SJSA1 (cell line): ENCODE measurements at places on chromosomes 12 and 14. TPM values are rescaled to one million over a fixed set of nuclear protein-coding genes. Genes with fewer than 3 reads are reported as not detected.

GRCh38 chr12:77072833-77073495 lies 7.6 kb upstream of the E2F7 start:
- DNase-seq = no peak
- no peaks in the 10 kb centered on the region for H3K36me3 ChIP-seq
- no peak overlapping the region for H3K4me3 ChIP-seq
- no peaks in the 10 kb centered on the region for H3K27me3 ChIP-seq
- no peak overlapping the region for H3K27ac ChIP-seq

DNA sequence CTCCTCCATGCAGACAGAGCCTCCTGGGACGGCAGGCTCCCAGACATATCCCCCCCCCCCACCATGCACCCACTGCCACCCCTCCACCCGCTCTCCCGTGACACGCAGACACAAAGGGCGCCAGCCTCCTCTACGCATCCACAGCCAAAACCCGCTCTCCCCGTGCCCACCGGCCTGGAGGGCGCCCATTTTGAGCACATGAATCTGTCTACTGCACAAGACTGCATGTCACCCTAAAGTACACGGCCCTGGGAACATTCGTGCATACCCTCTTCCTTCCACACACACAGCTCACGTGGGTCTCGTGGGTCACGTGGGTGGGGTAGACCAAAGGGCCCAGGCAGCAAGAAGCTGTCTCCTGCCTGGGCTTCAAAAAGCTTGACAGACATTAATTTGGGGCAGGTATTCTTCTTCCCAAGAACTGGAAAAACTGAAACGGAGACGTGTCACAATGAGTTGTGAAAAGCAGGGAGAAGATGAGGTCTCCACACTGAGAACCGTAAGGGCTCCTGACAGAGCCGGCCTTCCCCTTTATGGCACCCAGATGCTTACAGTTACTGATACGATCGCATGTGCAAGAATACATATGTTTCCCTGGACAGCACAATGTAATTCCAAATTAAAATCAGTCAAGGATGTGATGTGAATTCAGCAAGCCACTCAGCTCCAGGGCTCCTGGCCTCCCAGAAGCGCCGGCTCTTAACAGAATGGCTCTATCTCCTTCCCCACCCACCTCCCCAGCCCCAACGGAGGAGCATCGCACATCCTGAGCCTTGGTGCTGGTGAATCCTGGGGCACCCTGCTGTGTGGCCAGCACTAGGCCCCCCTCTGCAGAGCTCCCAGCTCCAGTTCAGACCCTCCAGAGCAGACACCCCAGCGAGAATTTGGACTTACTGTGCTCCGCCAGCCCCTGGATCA lies 1.9 kb downstream of the TGFB3 start:
- H3K4me3 ChIP-seq = no peak overlapping the region
- no peaks in the 10 kb centered on the region for H3K36me3 ChIP-seq
- no peak overlapping the region for H3K27ac ChIP-seq
- peaks cover 7% of the 10 kb centered on the region for H3K4me1 ChIP-seq

DNA sequence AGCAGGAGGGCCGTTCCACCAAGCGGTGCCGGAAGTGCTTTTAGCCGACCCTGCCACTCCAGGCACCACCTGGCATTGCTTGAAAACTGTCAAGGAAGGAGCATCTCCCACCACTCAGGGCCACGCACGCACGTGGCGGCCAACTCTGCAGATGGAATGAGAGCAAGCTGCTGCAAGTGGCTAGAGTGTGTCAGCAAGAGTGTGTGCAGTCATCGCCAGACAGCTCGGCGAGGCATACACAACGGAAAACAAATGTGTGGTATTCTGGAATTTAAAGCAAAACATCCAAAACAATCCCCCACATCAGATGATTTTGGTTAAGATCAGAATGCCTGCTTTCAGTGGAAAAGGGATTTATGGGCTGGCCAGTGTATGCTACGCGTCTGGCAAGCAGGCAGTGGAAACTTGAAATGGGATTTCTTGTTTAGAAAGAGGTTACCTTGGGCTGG lies 11.2 kb downstream of the CD9 start:
- peak; percentile 88 for DNase-seq
- peaks cover 44% of the 10 kb centered on the region for H3K36me3 ChIP-seq
- H3K4me3 ChIP-seq = no peak overlapping the region
- H3K4me1 ChIP-seq = peaks cover 70% of the 10 kb centered on the region

GRCh38 chr12:2864198-2864597 lies 7.4 kb upstream of the TEX52 start:
- DNase-seq = no peak
- H3K27ac ChIP-seq = no peak overlapping the region
- no peak overlapping the region for H3K4me3 ChIP-seq
- H3K27me3 ChIP-seq = no peaks in the 10 kb centered on the region
- H3K36me3 ChIP-seq = peaks cover 97% of the 10 kb centered on the region

DNA sequence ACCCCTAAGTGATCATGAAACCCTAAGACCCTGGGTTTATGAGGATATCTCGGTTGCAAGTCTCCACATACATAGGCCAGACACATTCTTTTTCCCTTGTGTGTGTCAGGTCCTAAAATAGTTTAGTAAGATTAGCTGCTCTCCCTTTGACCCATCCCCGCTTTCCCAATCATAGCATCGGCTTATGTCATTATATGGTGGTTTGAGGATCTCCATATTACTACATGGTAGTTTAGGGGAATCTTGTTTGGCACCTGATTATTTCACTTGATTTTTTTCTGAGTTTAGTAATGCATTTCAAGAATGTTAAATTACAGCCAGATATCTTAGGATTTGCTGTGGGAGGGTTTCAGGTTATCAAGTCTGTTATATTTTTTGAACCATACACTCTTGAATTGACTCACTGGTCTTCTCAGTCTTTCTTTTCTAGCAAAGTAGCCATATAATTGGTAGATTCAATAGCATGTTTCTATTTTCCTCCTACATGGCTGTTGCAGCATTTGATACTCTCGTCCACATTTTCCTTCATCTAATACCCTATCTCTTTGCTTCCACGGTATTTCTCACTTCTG lies 68.3 kb upstream of the TRHDE start:
- DNase-seq = no peak
- no peak overlapping the region for H3K27ac ChIP-seq
- H3K36me3 ChIP-seq = no peaks in the 10 kb centered on the region
- H3K4me3 ChIP-seq = no peak overlapping the region
- no peaks in the 10 kb centered on the region for H3K27me3 ChIP-seq

DNA sequence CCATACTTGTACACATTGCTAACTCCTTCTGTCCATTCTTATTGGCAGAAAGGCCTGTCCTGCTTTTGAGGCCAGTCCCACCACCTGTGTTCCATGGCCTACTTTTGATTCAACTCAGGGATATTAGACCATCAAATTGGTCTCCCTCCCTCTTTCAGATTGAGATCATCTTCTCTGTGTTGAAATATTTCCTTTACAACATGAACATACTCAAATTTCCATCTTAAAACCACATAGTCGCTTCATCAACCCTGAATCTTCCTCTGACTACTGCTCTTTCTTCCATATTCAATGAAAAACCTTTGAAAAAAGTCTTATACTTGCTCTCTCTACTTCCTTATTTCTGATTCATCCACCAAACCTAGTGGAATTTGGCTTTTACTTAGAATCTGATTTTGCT lies 34.9 kb downstream of the TRMT5 start:
- no peak for DNase-seq
- no peak overlapping the region for H3K4me3 ChIP-seq
- H3K27me3 ChIP-seq = no peaks in the 10 kb centered on the region
- H3K4me1 ChIP-seq = peaks cover 4% of the 10 kb centered on the region; the same call in 1 of the 2 replicates

The GPR137C gene
- 2.8 and 4.1 TPM in 2 replicates for total RNA-seq

The HAL gene
- total RNA-seq = 0.18 and 0.34 TPM in 2 replicates

DNA sequence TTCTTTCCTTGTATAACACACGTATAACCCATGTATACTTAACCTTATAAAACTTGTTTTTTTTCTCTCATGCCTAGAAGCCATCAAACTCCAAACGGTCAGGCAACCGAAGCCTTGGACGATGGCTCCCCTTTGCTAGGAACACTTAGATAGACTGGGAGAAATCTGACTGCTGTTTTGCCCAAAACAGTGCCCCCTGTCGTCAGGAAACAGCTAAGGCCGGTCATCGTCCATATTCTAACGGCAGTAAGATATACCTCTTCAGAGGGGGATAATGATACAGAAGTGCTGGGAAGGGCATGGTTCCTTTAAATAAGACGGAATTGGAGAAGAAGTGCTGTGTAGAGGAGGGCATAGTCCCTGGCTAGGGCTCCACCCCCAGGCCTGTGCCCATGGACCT lies 130.5 kb downstream of the SLC41A2 start:
- no peaks in the 10 kb centered on the region for H3K4me1 ChIP-seq
- H3K27me3 ChIP-seq = 0 out of 2 replicates have a peak, but pooled peaks cover 8% of the 10 kb centered on the region
- H3K36me3 ChIP-seq = no peaks in the 10 kb centered on the region
- no peak overlapping the region for H3K4me3 ChIP-seq
- H3K27ac ChIP-seq = no peak overlapping the region
- no peak for DNase-seq

The TCL1B gene
- total RNA-seq = not detected in 2 replicates

DNA sequence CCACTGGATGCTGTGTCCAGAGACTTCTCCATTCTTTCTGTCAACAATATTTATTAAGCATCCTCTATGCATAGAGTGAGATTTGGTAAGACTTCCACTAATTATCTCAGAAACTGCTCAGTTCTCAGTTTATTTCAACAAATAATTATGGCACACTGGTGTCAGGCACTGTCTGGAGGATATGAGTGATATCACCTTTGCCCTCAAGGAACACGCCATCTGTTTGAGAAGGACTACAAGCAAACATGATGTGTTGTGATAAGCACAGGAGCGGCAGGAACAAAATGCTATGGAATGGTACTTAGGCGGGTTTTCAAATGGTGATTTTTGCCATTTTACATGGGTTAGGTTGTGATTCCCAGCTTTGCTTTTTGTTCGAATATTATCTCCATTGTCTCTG lies 229.2 kb downstream of the DPF3 start:
- peak; percentile 12 for DNase-seq
- peak overlapping the region; percentile 95 for H3K27ac ChIP-seq
- peaks cover 36% of the 10 kb centered on the region for H3K4me1 ChIP-seq
- no peaks in the 10 kb centered on the region for H3K36me3 ChIP-seq

- H3K27me3 ChIP-seq = peaks cover 44% of the 10 kb centered on the region
- no peak overlapping the region for H3K27ac ChIP-seq
- H3K36me3 ChIP-seq = no peaks in the 10 kb centered on the region
These were observed 2.4 kb upstream of the WIF1 start for GRCh38 chr12:65123435-65124063.

The RERGL gene
- total RNA-seq = not detected in 2 replicates

DNA sequence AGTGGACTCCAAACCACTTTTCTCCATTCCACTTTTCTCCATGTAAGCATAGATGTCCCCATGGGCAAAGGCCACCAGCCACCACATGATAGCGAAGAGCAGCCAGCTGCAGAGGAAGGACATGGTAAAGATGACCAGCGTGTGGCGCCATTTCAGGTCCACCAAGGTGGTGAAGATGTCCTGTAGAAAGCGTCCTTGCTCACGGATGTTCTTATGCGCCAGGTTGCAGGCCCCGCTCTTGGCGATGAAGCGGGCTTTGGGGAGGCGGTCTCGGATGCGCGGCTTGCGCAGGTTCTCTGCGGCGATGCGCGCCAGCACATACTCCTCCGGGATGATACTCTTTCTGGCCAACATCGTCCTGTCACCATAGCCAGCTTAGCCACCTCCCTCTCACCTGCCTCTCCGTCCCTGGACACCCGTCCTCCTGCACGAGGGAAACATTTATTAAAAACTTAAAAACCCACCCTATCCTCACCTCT lies 1.2 kb downstream of the KCNJ8 start:
- no peaks in the 10 kb centered on the region for H3K36me3 ChIP-seq
- no peak for DNase-seq
- no peaks in the 10 kb centered on the region; the same call in 1 of the 2 replicates for H3K27me3 ChIP-seq
- no peak overlapping the region for H3K4me3 ChIP-seq

The PTPN11 gene
- 88.8 and 124 TPM in 2 replicates for total RNA-seq

GRCh38 chr12:76260390-76260748 lies 87.8 kb downstream of the BBS10 start:
- no peaks in the 10 kb centered on the region for H3K27me3 ChIP-seq
- H3K4me3 ChIP-seq = no peak overlapping the region; the same call in 1 of the 2 replicates
- peaks cover 27% of the 10 kb centered on the region for H3K4me1 ChIP-seq
- H3K27ac ChIP-seq = peak overlapping the region; percentile 74; the same call in 1 of the 2 replicates
